Activated CD8-positive, alpha-beta memory T cell treated with anti-CD3 and anti-CD28 coated beads for 4 hours (primary cell): ENCODE measurements at places on chromosomes 12 and 14.

DNA sequence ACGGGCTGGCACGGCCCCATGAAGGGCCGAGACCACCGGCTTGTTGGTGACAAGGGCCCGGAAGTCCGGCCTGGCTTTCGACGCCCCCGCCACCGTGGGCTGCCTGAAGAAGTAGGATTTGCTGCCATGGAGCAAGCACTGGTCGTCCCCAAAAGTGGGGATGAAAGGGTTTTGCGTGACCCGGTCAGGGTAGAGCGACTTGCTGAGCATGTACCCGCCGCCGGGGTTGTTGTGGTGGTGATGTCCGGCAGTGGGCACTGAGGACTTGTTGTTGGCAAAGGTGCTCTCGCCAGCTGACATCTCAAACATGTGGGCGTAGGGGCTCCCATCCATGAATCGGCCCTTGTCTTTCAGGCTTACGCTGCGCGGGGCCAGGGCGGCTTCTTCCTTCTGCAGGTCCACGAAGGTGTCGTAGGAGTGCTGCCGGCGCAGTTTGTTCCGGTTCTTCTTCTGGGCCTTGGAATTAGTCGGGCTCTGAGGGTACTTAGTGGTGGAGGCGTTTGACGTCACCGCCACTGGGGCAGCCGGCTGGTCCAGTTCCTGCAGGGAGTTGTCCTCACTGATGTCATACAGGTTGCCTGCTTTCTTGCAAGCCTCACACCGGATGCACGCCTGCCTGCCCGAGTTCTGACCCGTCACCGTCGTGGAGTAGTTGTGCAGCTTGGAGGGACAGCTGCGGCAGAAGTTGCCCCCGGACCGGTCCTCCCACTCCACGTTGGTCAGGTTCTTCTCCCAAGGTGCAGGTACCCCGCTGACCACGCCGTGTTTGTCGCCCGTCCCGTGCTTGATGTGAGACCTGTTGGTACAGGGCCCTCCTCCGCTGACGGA, 366.6 kb downstream of the EMP1 start:
- no peak for DNase-seq

GRCh38 chr12:54390668-54391551, 6.4 kb upstream of the ZNF385A start:
- peak; percentile 39 for DNase-seq

DNA sequence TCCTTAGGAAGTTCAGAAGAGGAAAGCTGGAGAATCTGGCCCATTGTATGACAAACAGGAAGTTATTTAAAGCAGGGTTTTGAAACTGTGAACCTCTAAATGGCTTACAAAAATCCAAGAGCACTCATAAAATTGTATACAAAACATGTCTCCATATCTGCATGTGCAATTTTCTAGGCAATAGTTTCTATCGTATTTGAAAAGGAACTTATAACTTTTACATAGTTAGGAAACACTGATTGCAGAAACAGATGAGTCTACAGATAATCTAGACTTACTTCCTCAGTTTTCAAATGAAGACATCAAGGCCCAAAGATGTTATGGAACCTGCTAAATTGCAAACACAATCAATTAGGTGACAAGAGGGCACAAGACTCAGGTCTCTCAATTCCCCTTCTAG, 53.3 kb upstream of the ETV6 start:
- DNase-seq, result no peak

- no peak for DNase-seq
These were observed 595 bp downstream of the PLEK2 start for GRCh38 chr14:67411370-67411769.

DNA sequence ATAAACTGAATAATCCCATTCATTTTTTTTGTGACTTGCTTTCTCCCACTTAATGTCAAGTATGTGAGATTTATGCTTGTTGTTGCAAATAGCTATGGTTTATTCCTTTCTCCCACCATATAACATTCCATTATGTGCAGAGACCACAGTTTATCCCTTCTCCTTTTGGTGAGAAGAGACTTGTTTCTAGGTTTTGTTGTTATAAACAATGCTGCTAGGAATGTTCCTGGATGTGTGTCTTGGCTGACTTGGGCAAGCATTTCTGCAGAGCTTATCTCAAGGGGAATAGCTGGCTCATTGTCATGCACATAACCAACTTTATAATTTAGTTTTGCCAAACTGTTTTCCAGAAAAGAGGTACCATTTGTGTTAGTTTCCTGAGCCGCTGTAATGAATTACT, 47.6 kb upstream of the PPP1CC start:
- DNase-seq, result no peak

DNA sequence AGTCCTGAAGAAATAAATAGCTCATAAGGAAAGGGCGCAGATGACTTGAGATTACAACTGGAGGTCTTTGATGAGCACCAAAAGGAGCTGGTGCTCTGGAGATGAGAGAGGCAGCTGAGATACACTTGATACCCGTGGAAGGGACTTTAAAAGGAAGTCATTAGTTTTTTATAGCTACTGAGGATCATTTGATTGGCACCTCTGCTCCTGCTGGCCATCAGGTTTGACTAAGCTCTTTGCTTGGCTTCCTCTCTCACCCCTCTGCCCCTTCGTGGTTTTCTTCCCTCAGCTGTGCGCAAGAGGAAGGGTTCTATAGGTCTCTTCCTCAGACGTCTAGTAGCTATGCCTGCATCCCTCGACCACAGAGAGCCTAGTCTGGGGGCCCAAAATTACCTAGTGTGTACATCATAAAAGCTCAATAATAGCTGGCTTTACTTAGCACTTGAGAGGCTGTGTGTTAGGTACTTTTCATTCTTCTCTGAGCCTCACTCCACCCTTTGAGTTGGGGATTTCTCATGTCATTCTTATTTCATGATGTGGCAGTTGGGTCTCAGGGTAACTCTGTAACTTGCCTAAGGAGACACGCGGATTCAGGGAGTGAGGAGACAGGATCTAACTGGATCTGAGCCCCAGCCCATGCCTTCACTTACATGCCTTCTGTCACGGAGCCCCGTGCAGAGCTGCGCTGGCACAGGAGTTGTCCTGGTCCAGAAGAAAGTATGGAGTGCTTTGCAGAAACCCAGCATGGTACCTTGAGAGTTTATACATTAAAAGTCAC, 68.4 kb upstream of the ASPG start:
- no peak for DNase-seq
